ENCODE measurements at places on chromosomes 5 and 9. TPM values are rescaled to one million over a fixed set of nuclear protein-coding genes. Genes with fewer than 3 reads are reported as not detected.

The CNTNAP3 gene
- 4.6 TPM for total RNA-seq

The NIM1K gene
- total RNA-seq: 0.17 TPM

The PCDHGB6 gene
- 7.7 TPM for total RNA-seq

The RASGRF2 gene
- 6.6 TPM for total RNA-seq

The NOXA1 gene
- total RNA-seq: 2.8 TPM

The TEX48 gene
- total RNA-seq: not detected

The CDKN2B gene
- total RNA-seq: 85.7 TPM

The URM1 gene
- 20.9 TPM for total RNA-seq

The RNF224 gene
- not detected for total RNA-seq

The CNTLN gene
- 26.2 TPM for total RNA-seq

The GMCL2 gene
- not detected for total RNA-seq

The GABRA6 gene
- not detected for total RNA-seq

The IGIP gene
- 23.3 TPM for total RNA-seq

The KIF4B gene
- not detected for total RNA-seq

The ANKRD33B gene
- total RNA-seq: 10.7 TPM

The FOXI1 gene
- not detected for total RNA-seq

The TXNDC8 gene
- total RNA-seq: not detected

The MARVELD2 gene
- total RNA-seq: 0.49 TPM

The FCHSD1 gene
- total RNA-seq: 4.4 TPM

The ITGA1 gene
- 62.4 TPM for total RNA-seq
